ENCODE measurements at places on chromosomes 5 and 9. TPM values are rescaled to one million over a fixed set of nuclear protein-coding genes. Genes with fewer than 3 reads are reported as not detected.

SGCD gene
- 22.0 TPM for total RNA-seq

NDUFS6 gene
- 26.0 TPM for total RNA-seq

FOXD4L6 gene
- not detected for total RNA-seq

TMC1 gene
- total RNA-seq: not detected

MAP1B gene
- total RNA-seq: 421 TPM

NXNL2 gene
- 2.0 TPM for total RNA-seq

TAF1L gene
- total RNA-seq: under 0.01 TPM

ZNF366 gene
- total RNA-seq: not detected

GBA2 gene
- 20.1 TPM for total RNA-seq

ZFP37 gene
- total RNA-seq: 3.0 TPM

C9orf153 gene
- total RNA-seq: 0.50 TPM

SPATA31E1 gene
- not detected for total RNA-seq

TMEM174 gene
- not detected for total RNA-seq

IL3 gene
- total RNA-seq: not detected

TXNDC8 gene
- not detected for total RNA-seq

C9 gene
- not detected for total RNA-seq

MYOZ3 gene
- 1.5 TPM for total RNA-seq

TEX48 gene
- not detected for total RNA-seq

All from smooth muscle cell of trachea (primary cell).